ENCODE measurements at places on chromosomes 12 and 14.

- H3K27ac ChIP-seq, result no peak overlapping the region
- DNase-seq, result no peak
- H3K27me3 ChIP-seq, result no peaks in the 10 kb centered on the region
- no peaks in the 10 kb centered on the region for H3K4me1 ChIP-seq
- no peak overlapping the region for H3K4me3 ChIP-seq
- H3K36me3 ChIP-seq, result no peaks in the 10 kb centered on the region
These were observed 150.2 kb downstream of the TMEM132D start for GRCh38 chr12:129753586-129753985.

GRCh38 chr12:47825173-47825639 is 5.5 kb upstream of the HDAC7 start:
- no peak for DNase-seq
- H3K27me3 ChIP-seq, result no peaks in the 10 kb centered on the region
- peaks cover 76% of the 10 kb centered on the region for H3K4me1 ChIP-seq

GRCh38 chr12:53380794-53381730 is 1.1 kb downstream of the SP1 start:
- H3K4me1 ChIP-seq, result peaks cover 37% of the 10 kb centered on the region
- peak overlapping the region; percentile 97 for H3K4me3 ChIP-seq
- peaks cover 4% of the 10 kb centered on the region for H3K36me3 ChIP-seq
- H3K27ac ChIP-seq, result no peak overlapping the region
- H3K27me3 ChIP-seq, result no peaks in the 10 kb centered on the region
- no peak for DNase-seq

- H3K4me3 ChIP-seq, result no peak overlapping the region
- H3K4me1 ChIP-seq, result peaks cover 16% of the 10 kb centered on the region
- no peaks in the 10 kb centered on the region for H3K27me3 ChIP-seq
- no peak for DNase-seq
These were observed 119.7 kb downstream of the SLC25A47 start for GRCh38 chr14:100442498-100443490.

DNA sequence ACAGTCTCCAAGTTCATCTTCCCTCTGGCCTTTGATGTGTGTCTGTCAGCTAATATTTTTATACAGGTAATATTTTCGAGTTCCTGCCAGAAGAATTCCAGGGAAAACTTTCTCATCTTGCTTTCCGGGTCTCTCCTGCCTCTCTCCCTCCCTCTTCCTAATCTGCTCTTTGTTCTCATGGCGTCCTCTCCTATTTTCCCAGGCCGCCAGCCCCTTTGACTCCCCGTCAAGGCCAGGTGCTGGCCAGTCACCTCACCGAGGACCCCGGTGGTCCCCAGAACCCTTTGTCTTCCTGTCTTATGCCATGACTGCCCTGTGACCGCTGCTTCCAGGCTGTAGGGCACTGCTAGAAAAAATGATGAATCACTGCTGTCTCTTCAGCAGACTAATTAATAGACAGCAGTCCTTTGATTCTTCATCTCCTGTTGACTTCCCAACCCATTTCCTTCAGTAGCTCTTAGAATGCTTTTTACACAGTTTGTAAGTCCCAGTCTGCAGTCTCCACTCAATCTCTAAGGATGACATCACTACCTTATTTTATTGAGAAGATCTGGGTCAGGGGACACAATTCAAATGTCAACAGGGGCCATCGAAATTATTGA is 40.7 kb downstream of the PPFIBP1 start:
- H3K4me1 ChIP-seq, result peaks cover 3% of the 10 kb centered on the region
- H3K27me3 ChIP-seq, result peaks cover 10% of the 10 kb centered on the region
- H3K36me3 ChIP-seq, result no peaks in the 10 kb centered on the region
- no peak overlapping the region for H3K4me3 ChIP-seq

DNA sequence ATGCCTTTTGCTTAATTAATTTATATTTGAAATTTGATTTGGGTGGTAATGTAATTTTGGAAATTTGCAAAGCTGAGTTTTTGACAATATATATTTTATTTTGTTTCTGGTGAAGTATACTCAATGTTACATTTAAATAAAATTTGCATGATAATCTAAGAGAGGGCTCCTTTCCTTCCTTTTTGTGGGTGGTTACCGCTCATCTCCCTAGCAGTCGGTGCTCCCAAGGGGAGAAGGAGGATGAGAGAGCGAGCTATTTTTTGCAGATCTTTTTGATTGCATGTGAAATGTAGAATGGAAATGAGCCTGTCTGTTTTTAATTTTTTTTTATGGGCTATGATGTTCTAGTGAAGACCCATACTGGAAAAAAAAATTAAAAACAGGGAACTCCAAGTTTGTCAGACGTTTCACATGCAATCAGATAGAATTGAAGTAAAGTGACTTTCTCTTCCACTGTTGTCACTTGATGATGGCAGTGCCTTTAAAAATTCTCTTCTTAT is 39.8 kb downstream of the MSRB3 start:
- H3K36me3 ChIP-seq, result peaks cover 3% of the 10 kb centered on the region
- peaks cover 21% of the 10 kb centered on the region for H3K27me3 ChIP-seq
- no peak for DNase-seq
- no peak overlapping the region for H3K4me3 ChIP-seq
- H3K27ac ChIP-seq, result no peak overlapping the region

DNA sequence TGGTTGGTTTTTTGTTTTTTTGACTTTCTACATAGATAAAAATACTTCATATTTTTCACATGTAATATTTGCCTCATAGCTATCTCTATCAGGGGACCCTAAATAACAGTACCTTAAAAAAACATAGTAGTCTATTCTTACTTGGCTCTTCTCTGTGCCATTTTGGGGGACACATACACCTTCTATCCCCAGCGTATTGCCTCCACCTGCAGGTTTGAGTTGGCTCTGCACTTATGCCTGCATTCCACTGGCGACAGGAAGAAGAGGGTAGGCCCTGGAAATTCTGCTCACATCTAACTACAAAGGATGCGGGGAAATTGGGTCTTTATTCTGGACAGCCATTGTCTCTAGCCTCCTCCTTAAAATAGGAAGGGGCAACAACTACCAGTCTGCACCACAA is 13.8 kb upstream of the IFI27L2 start:
- H3K36me3 ChIP-seq, result peaks cover 2% of the 10 kb centered on the region
- peaks cover 5% of the 10 kb centered on the region for H3K27me3 ChIP-seq
- H3K27ac ChIP-seq, result no peak overlapping the region
- H3K4me3 ChIP-seq, result no peak overlapping the region
- peaks cover 3% of the 10 kb centered on the region for H3K4me1 ChIP-seq
- DNase-seq, result no peak

DNA sequence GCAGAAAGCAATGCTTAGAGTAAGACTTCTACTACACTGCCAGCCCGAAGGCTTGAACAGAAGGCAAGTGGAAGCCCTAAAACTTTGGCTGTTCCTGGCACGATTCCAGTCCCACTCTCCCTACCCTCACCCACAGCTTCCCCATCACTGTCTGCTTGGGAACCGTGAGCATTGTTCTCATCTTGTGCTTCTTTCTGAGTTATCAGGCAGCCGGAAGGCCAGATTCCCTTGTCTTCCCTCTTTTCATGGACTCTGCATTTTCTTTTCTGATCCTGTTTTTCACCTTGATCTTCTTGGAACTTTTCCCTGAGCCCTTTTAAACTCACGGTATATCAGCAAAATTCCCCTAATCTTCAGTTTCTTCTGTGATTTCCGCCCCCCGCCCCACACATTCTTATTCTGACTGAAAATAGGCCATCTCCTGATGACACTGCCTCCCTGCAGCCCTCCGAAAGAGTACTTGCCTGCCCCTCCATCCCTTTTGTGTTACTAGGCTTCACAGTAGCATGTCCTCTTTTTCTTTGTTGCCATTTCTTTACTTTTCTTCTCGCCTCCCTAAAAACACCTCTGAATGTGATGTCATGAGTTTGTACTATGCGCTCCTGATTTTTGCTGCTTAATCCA is 29.9 kb downstream of the RCOR1 start:
- H3K4me1 ChIP-seq, result peaks cover 46% of the 10 kb centered on the region
- peak overlapping the region; percentile 89 for H3K27ac ChIP-seq
- DNase-seq, result no peak

GRCh38 chr12:128789356-128789929 is 34.3 kb downstream of the SLC15A4 start:
- no peak overlapping the region for H3K4me3 ChIP-seq
- DNase-seq, result no peak
- H3K36me3 ChIP-seq, result peaks cover 4% of the 10 kb centered on the region

DNA sequence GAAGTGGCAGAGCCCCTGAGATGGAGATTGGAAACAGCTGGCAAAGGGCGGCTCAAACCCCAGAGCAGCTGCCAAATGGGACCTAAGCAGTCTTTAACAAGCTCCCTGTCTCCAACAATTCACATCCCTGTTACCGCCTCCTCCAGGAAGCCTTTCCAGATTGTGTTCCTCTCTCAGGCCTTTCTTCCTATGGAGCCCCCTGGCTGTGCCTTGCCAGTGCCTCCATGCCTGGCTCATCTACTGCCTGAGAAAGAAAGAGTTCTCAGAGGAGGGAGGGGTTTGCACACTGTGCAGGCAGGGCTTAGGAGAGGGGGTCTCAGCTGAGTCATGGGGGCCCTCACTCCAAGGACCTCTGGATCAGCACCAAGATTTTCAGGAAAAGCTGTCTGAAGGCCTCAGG is 8.8 kb upstream of the KRT74 start:
- H3K27me3 ChIP-seq, result peaks cover 29% of the 10 kb centered on the region
- H3K4me1 ChIP-seq, result peaks cover 27% of the 10 kb centered on the region
- H3K27ac ChIP-seq, result no peak overlapping the region
- no peak for DNase-seq
- no peak overlapping the region for H3K4me3 ChIP-seq
- H3K36me3 ChIP-seq, result peaks cover 3% of the 10 kb centered on the region

- no peak for DNase-seq
- no peaks in the 10 kb centered on the region for H3K36me3 ChIP-seq
- no peaks in the 10 kb centered on the region for H3K4me1 ChIP-seq
These were observed 94.2 kb downstream of the LLPH start for GRCh38 chr12:66036317-66036716.

GRCh38 chr14:22474730-22475351 is 114.2 kb downstream of the DAD1 start:
- no peak overlapping the region for H3K4me3 ChIP-seq
- no peaks in the 10 kb centered on the region for H3K4me1 ChIP-seq
- no peaks in the 10 kb centered on the region for H3K36me3 ChIP-seq
- no peak overlapping the region for H3K27ac ChIP-seq
- no peak for DNase-seq
- no peaks in the 10 kb centered on the region for H3K27me3 ChIP-seq

DNA sequence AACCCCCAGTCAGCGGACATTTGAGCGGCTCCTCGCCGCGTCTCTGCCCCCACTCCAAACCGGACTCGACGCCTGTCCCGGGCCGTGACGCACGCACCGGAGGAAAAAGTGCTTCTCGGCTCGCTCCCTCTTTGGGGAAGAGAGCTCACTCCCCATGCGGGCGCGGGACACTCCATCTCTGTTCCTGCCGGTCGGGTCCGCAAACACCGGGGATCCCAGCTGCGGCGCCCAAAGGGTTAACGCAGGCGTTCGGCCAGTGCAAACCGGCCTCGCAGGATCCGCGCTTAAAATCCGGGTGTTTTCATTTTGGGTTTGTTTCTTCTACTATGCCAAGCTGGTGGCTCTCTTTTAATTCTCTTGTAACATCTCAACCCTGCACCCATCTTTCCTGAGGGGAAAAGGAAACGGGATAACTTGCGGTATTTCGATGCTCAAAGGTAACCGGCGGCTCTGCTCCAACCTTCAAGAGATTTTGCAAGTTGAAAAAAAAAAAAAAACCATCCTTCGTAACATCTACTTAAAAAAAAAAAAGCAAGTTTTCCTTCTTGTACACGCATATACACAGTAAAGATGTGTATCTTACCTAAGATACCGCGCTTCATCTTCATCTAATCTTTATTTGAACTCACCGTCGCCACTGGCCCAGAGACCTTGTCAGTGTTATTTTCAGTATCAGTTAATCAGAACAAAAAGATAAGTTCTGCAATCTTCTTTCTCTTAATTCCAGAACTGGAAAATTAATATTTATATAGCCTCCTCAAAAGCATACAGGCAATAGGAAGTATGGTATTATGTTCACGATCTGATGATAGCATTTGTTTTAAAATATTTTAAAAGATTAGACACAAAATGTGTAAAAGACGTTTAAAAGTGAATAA is 1.6 kb upstream of the ATP2B1 start:
- H3K4me1 ChIP-seq, result peaks cover 28% of the 10 kb centered on the region
- H3K4me3 ChIP-seq, result peak overlapping the region; percentile 92
- H3K36me3 ChIP-seq, result no peaks in the 10 kb centered on the region
- peak; percentile 32 for DNase-seq
- H3K27ac ChIP-seq, result peak overlapping the region; percentile 97

- DNase-seq, result no peak
- H3K4me1 ChIP-seq, result no peaks in the 10 kb centered on the region
- H3K27me3 ChIP-seq, result no peaks in the 10 kb centered on the region
- H3K36me3 ChIP-seq, result no peaks in the 10 kb centered on the region
- H3K4me3 ChIP-seq, result no peak within 1 kb of the TSS
- no peak within 1 kb of the TSS for H3K27ac ChIP-seq
These were observed at the start of gene AKAP6 for GRCh38 chr14:32329146-32329545. AKAP6 (plus strand) TSS chr14:32329298; CDS start chr14:32433494, 104,196 bp downstream.

DNA sequence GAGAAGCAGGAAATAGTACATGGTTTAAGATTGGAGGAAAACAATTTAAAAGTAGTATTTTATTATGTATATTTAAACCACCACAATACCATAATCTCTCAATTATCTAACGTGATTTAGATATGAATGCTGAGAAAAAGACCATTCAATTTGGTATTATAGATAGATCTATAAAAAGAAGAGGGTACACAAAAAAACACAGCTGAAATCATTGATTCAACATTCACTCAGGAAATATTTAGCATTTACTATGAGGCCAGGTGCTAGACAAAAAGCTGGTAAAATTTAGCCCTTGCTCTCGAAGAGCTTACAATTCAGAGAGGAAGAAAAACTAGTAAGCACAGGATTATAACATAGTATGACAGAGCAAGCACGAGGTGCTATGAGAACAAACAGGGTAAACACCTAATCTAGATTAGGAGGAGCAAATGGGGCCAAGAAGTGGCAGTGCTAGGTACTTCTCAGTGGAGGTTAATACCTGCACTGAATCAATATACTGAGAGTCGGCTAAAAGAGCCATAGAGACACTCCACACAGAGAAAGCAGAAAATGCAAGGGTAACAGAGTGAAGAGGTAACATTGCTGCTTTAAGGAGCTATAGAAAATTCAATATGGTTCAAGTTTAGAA is 27.6 kb downstream of the TRIP11 start:
- H3K27me3 ChIP-seq, result no peaks in the 10 kb centered on the region
- DNase-seq, result no peak
- peaks cover 19% of the 10 kb centered on the region for H3K36me3 ChIP-seq
- H3K4me1 ChIP-seq, result peaks cover 17% of the 10 kb centered on the region
- no peak overlapping the region for H3K4me3 ChIP-seq
- H3K27ac ChIP-seq, result peak overlapping the region; percentile 75

Measured in T-helper 17 cell (primary cell).